Hindlimb muscle (tissue), 1 donor: ENCODE measurements at places on chromosomes 6 and 20. TPM values are rescaled to one million over a fixed set of nuclear protein-coding genes. Genes with fewer than 3 reads are reported as not detected.

GRCh38 chr6:143695130-143695968 is 17.6 kb downstream of the PHACTR2 start:
- DNase-seq = no peak

DNA sequence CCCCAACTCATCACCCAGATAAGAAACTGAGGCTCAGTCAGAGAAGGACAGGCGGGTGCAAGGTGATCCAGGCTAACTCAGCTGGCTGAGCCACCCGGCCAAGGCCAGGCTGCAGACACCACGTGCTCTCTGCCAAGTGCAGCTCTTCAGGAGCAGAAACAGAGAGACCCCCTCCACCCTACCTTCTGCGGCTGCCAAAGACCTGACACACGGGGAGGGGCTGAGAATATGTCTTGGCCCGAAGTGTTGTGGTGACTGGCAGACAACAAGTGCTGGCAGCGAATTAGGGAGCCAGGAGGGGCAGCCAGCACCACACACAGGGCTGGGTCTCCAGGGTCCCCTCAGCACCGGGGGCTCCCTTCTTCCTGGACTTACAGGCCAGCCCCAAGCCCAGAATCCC is 22.5 kb downstream of the PREX1 start:
- no peak for DNase-seq

- DNase-seq = no peak
Measured at GRCh38 chr6:54244430-54244829, 63.8 kb upstream of the TINAG start.

GRCh38 chr20:37385659-37386504 is 39.9 kb downstream of the SRC start:
- no peak for DNase-seq

GRCh38 chr20:9609887-9610502 is 95.6 kb downstream of the LAMP5 start:
- DNase-seq = peak; percentile 49

GRCh38 chr20:62350098-62350628 is 16.9 kb downstream of the LAMA5 start:
- no peak for DNase-seq

DNA sequence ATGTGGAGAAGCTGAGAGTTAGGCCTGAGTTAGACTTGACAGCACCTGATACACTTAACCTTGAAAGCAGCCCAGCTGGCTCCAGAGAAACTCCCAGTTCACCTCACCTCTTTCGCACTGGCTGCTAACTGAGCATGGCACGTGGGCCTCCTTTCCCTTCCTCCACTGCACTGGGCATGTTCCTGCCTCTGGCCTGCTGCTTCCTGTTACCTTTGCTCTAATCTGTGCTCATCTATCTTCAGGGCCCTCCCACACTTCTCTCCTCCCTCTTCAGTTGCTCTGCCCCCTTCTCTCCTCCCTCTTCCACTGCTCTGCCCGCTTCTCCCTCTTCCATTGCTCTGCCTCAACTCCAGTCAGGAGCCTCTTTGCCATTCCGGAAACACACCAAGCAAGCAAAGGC is 13.7 kb upstream of the UBE2V1 start:
- DNase-seq = no peak

DNA sequence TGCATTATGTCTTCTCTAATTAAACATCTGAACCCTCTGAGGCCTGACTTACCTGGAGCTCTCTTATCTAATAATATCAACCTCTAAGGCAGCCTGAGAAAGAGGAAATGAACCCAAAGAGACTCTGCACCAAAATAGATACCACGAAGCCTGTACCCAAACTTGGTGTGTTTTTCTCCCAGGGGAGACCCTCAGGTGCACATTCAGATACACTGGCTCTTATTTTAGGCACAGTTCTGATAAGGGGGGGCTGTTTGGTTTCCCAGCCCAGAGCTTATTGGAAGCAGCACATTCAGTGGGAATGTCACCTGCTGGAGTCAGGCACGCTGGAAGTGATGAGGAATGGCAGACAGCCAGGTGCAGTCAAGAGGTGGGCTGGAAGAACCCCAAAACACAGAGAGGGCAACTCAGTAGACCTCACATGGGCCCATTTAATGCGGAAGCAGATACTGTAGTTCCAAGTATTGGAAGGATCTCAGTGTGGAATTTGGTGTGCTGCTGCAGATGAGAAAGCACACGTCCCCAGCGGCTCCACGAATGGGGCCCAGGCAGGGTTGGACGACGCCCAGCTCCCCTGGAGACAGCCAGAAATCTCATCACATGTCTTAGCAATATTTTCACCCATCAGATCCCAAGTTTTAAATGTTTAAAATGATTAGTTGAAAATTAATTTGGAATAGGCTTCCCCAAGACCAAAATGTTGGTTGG is 9.7 kb upstream of the CCR6 start:
- no peak for DNase-seq

- no peak for DNase-seq
Measured at GRCh38 chr6:163984124-163984936, 569.8 kb downstream of the QKI start.

GRCh38 chr6:126361832-126362440 is 22.0 kb downstream of the CENPW start:
- DNase-seq = no peak

GRCh38 chr6:5109436-5109835 is 24.3 kb downstream of the PPP1R3G start:
- no peak for DNase-seq

DNA sequence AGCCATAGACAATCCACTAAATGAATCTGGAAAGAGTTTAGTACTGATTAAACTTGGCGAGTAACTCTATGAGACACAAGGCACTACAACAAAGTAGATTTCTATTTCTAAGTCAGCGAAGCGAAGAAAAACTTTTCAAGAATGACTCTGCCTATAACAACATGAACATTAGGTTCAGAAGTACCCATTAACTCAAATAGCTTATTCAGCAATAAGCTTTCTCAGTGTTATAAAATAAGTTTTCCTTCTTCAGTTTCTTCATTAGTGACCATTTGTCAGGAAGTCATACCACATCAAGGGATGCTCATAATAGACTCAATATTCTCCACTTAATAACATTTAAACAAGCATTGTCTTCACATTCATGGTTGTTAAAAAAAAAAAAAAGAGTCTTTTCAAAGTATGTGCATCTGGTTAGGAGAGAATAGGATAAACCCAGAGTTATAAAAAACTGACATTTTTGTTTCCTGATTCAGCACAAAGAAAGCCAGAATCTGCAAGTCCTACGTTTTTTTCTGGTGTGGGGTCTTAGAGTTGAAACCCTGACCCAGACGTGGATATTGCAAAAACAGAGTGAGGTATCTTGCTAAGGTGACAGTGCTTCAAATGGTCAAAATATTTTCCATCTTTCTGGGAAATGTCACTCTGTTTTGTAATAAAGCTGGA is 148.2 kb upstream of the PREP start:
- no peak for DNase-seq

Gene BPI
- polyA plus RNA-seq = 0.52 TPM

Gene UBD
- polyA plus RNA-seq = 0.25 TPM
